Glutamatergic neuron (in vitro differentiated cells): ENCODE measurements at places on chromosomes 16 and 17.

GRCh38 chr17:29252101-29252791 lies 5.6 kb downstream of the CRYBA1 start:
- no peak for DNase-seq

DNA sequence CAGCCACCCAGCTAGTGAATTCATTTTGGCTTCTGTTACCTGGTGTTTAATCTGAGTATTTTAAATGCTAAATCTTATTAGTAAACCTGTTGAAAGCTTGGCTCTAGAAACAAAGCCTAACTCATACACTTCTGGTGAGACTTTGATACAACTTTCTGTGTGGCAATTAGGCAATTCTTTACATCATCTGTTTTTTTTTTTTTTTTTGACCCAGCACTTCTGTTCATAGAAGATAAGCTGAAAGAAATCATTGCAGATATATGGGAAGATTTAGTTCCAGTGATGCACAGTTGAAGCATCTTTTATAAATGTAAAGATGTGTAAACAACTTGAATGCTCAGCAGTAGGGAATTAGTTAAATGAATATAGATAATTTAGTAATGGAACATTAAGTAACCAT lies 21.7 kb upstream of the ABCC11 start:
- DNase-seq, result no peak

GRCh38 chr16:62018301-62019060 lies 17.8 kb downstream of the CDH8 start:
- no peak for DNase-seq

- no peak for DNase-seq
These were observed 9.8 kb upstream of the PLK1 start for GRCh38 chr16:23668873-23669272.

GRCh38 chr17:60874772-60875171 lies 197.1 kb downstream of the BCAS3 start:
- no peak for DNase-seq

GRCh38 chr17:82517230-82517865 lies 2.2 kb upstream of the FOXK2 start:
- DNase-seq, result no peak

DNA sequence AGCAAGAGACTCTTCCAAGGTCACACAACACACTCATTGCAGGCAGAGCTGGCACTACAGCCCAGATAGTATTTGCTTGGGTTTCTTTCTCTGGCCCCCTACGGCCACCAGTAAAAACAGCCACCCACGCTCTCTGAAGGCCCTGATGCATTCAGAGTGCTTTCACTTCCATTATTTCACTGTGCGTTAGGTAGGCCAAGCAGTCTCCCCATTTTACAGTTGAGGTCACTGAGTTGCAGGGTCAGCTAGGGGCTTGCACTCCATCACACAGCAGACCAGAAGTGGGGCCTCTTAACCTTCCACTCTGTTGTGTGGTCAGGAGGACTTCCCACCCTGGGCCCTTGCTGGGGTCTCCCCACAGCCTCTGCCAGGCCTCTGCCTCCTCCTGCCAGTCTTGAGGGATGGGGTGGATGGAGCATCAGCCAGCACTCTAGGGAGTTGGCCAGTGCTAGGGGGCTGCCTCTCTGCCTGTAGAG lies 2.5 kb downstream of the TBX21 start:
- no peak for DNase-seq

DNA sequence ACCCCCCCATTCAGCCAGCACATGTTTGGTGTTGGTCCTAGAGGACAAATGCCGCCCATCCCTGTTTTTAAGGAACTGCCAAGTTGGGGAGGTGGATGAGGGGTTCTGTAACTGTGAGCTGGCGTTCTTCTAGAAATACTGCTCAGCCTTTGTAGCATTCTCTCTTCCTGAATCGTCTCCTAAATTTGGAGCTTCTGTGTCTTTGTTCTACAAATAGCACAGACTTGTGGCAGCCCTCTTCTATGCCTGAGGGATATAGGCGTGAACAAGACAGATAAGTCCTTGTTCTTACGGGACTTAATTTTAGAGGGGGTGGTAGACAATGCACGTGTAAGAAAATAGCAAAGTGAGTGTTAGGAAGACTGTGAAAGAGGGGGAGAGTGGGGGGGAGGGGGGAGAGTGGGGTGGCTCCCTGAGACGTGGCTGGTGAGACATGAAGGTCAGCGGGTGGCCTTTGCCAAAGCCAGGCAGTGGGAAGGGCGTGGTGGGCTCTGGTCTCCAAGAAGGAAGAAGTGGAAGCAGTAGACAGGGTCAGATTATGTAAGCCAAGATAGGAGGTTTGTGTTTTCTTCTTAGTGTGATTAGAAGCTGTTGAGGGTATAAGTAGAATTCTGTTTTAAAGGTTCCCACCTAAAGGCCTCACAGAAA lies 9.9 kb downstream of the MFSD11 start:
- DNase-seq, result no peak

DNA sequence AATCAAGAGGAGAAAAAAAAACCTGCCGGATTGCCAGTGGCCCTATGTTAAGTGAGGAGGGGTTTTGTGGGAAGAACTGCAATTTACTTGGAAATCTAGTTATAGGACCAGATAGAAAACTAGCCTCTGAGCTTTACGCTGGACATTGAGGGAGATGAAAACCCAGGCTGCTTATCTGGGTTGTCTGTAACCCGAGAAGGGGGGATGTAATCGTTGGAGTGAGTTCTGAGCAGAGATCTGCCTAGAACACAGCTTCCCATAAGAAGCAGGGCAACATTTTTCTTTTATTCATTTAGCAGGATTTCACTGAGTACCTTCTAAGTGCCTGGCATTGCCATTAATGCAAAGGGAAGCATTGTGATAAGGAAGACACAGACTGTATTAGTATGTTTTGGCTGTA lies 70.6 kb downstream of the KATNIP start:
- no peak for DNase-seq

DNA sequence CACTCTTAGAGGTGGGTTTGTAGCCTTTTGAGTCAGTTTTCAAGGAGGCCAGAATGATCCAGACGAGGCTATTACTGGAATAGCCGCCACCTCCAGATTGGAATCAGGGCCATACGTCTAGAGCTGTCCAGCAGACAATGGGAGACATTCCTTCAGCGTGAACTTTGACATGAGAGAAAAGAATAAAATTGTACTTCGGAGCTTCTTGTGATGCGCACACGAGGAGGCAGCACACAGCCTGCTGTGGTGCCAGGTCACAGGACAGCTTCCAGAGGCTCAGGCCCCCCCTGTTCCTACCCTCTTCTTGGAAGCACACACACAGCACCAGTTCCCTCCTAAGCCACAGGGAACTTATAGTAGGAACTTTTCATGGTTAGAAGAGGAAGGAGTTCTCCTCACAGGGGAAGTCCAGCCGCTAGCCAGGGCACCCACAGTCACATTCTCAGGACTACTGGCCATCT lies 81.0 kb downstream of the VPS53 start:
- DNase-seq, result no peak

- no peak for DNase-seq
These were observed 16.3 kb downstream of the TNRC6A start for GRCh38 chr16:24745791-24746190.

DNA sequence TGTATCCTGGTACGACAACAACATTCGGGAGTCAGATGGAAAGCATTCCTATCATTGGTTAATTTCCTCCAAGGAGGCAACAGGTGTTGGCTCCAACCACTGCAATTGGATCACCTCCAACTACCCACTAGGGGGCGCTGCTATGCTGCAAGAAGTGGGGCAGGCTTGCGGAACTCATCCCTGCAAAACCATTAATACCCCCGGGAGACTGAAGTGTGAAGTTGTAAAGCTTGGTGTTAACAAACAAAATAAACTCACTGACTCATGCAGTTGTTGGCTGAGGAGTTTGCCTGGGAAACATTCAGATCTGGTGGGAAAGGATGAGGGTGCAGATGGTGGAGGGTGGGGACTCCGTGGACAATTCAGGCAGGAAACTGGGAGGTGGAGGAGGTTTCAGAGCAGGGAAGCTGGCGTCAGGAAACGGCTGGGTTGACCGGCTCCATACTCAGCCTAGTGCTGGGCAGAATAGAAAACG lies 84.9 kb downstream of the HS3ST2 start:
- DNase-seq, result peak; percentile 76

- DNase-seq, result no peak
These were observed at the start of gene RRAD for GRCh38 chr16:66925322-66925840. Gene RRAD, minus strand, starts transcription at chr16:66925535. Its CDS starts 356 bp downstream, at chr16:66925179.

DNA sequence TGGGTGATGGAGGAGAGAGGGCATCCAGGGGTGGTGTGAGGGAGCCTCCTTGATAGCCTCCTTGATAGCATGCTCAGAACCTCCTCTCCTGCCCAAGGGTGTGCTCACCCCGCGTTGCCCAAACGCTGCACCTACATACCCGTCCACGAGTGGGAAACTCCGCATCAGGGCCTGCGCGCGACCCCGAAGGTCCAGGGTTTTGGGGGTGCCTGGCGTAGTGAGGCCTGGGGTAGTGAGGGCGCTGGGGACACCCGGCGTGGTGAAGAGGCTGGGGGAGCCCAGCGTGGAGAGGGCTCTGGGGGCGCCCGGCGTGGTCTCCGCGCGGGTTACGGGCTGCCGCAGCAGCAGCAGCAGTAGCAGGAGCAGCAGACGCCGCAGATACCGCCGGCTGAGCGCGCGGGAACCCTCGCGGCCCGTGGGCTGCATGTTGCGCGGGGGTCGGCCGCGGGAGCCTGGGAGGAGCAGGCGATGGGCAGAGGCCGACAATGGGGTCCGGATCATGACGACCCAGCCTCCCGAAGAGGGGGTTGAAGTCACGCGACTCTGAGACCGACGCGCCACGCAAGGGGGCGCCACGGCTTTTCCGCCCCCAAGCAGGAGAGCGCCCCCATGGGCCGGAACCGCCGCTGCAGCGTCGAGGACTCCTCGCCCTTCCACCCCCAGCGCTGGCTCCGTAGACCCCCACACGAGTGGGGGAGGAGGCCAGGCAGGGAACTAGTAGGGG lies at the start of gene DPEP3:
Gene DPEP3 (minus strand): TSS at position 545 of the 724 bp plus-strand sequence. CDS start 119 bp downstream, at position 426.
- peak; percentile 34 for DNase-seq

DNA sequence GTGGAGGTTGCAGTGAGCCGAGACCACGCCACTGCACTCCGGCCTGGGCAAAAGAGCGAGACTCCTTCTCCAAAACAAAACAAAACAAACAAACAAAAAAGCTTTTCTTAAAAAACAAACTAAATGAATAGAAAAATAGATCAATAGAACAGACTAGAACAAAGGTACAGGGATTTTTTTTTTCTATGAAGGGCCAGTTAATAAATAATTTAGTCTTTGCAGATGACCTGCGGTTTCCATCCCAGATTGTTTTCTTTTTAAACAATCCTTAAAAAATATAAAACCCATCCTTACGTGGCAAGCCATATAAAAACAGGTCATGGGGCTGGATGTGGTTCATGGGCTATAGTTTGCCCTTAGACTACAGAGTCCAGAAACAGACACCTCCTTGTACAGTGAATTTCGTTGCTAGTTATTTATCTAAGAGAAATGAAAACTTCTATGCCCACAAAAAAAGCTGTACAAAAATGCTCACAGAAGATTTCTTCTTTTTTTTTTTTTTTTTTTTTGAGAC lies 45.4 kb downstream of the CREBBP start:
- no peak for DNase-seq

GRCh38 chr17:36027761-36028160 lies 10.0 kb upstream of the CCL23 start:
- DNase-seq, result no peak

GRCh38 chr17:40540448-40540847 lies 24.8 kb downstream of the CCR7 start:
- DNase-seq, result no peak

DNA sequence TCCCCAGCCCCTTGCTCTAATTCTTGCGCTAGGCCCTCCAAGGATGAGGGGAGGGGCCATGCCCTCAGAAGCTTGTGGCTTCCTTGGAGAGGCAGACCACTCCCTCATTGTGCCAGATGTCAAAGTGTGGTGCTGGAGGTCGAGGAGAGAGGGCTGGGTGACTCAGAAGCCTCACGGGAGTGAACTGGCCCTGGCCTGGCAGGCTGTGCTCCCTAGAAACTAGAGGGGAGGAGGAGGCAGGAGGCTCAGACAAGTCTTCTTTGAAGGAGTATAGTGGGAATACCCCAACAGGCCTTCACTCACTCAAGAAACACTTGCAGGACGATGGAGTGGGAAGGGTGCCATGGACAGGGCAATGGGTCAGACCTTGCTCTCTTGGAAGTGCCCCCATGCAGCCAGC lies 18.5 kb downstream of the ANKRD40 start:
- peak; percentile 39 for DNase-seq

- DNase-seq, result peak; percentile 76
These were observed 1.6 kb upstream of the PPP1R9B start for GRCh38 chr17:50151937-50152547.

DNA sequence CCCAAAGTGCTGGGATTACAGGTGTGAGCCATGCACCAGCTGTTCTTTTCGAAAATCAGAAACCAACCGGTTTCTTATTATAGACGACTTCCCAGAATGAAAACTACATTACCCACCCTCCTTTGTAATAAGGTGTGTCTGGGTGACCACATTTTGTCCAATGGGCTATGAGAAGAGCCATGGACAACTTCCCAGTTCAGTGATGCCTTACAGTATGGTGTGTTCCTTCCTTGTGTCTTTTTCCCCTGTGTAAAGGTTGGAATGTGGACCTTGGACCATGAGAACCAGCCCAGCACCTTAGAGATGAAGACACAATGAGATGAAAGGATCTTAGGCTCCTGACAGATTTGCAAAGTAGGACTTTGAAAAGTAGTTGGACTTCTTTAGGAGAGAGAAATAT lies 85.0 kb upstream of the ATF7IP2 start:
- DNase-seq, result no peak

GRCh38 chr17:68794636-68795434 lies 160.4 kb downstream of the ABCA8 start:
- DNase-seq, result no peak

GRCh38 chr17:56347639-56348038 lies 194.4 kb downstream of the ANKFN1 start:
- DNase-seq, result no peak

GRCh38 chr16:58510097-58510775 lies 5.1 kb upstream of the SETD6 start:
- no peak for DNase-seq

GRCh38 chr17:72405662-72406230 lies 284.9 kb downstream of the SOX9 start:
- DNase-seq, result no peak

DNA sequence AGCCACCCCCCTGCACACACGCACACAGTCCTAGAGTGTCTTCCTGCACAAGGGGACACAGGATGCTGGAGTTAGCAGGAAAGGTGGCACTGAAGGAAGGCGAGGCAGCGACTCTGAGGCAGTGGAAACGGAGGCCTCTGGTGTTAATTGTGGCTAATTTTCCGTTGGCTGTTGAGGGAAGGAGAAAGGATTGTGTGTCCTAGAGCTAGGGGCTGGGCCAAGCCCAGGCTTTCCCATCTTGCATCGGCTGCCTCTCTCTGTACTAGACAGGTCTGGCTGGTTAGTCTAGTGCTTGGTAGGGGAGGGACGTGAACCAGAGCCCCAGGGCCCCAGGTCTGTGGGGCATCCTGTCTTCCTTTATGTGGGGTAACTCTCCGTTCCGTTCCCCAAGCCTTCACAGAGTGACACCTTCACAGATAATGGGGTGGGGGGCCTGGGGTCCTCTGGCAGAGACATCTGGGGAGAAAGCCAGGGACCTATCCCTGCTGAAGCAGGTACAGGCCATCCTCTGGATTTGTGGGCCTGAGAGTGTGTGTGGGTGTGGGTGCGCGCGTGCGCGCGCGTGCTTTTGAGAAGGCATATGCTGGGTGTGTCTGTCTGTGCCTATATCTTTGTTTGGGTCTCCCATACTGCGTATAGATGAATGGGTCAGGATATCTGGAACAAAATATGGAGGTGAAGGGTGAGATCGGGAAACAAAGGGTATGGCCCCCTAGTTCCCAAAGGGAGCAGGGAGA lies at the start of gene CHD3:
Gene CHD3 (plus strand): TSS at position 606 of the 737 bp plus-strand sequence. CDS start 212 bp downstream, outside the sequence.
- no peak for DNase-seq
